ENCODE measurements at places on chromosomes 7 and 10.

DNA sequence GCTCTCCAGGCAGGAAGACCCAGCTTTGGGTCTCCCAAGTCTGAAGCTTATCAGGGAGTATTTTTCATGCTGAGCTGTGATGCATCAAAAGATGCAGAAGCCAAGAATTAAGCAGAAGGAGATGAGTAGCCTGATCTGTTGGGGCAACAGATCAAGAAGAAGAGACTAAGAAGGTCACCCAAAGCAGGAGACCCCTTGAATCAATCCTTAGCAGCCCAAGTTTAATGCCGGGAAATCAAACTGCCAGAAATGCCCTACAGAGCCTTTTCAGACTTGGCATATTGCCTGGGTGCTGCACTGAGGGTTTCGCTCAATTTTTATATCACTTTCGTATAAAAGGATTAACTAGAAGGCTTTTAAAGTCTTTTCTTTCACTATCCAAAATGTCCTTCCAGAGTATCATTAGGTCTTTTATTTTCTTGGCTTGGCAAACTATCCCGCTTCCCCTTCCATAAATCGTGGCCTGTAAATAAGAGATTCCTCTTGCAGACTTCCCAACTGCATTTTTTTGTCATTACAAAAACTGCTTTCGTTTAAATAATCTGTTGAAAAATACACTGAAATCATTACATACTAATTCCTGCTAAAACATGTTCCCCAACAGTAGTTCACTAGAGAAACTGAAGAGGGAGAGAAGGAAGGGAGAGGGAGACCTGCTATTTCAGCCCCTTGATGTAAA is 49.0 kb upstream of the STK17A start:
- DNase-seq = no peak

- no peak for DNase-seq
These were observed 46.0 kb downstream of the CYP51A1 start for GRCh38 chr7:92088266-92088665.

GRCh38 chr7:23276376-23276775 is 22.8 kb upstream of the MALSU1 start:
- DNase-seq = no peak

GRCh38 chr10:85212526-85212925 is 884.1 kb downstream of the CCSER2 start:
- no peak for DNase-seq

GRCh38 chr10:99524050-99524666 is 8.6 kb upstream of the NKX2-3 start:
- no peak for DNase-seq

- no peak for DNase-seq
These were observed 38.9 kb downstream of the CREB3L2 start for GRCh38 chr7:137962875-137963507.
